Stimulated activated naive CD8-positive, alpha-beta T cell treated with anti-CD3 and anti-CD28 coated beads, Interleukin-15, Interleukin-2, amounts not matched to agents 100 U/mL and 50 U/mL, for 24 hours (primary cell): ENCODE measurements at places on chromosomes 7 and 10.

DNA sequence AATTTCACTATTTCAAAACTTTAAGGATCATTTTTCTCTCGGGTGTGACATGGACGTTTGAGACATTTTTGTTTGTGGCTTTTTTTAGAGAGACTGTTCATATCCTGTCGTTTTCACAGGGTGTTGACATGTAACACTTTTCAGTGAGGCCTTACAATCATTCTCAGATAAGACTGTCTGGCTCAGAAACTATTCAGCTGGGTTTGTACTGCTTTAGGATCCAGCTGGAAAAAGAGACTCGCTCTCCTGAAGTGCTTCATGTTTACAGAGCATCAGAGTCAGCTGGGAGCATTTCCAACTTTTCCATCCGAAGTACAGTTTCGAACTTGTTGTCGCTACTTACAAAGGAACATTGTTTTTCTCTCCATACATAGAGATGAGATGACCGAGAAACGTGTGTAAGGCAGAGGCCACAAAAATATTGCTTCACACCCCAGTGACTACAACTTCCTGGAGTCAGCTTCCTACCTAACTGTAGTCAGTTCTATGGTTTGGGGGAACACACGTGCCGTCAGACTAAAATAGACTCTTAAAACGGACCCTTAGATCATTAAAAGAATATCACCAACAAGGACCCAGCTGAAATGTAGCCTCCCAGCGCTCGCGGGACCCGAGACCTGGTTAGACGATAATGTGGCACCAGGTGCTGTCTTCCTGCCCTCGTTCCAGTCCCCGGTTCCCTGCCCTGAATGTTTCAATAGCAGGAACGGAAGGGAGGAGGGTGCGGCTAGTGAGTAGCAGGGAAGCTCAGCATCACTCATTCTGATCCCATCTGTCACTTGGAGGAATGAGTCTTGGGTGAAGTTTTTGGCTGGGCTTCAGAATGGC, 78.0 kb downstream of the MKI67 start:
- DNase-seq: peak; percentile 35

- no peak for DNase-seq
These were observed 411.2 kb downstream of the GLRX3 start for GRCh38 chr10:130547368-130547767.

DNA sequence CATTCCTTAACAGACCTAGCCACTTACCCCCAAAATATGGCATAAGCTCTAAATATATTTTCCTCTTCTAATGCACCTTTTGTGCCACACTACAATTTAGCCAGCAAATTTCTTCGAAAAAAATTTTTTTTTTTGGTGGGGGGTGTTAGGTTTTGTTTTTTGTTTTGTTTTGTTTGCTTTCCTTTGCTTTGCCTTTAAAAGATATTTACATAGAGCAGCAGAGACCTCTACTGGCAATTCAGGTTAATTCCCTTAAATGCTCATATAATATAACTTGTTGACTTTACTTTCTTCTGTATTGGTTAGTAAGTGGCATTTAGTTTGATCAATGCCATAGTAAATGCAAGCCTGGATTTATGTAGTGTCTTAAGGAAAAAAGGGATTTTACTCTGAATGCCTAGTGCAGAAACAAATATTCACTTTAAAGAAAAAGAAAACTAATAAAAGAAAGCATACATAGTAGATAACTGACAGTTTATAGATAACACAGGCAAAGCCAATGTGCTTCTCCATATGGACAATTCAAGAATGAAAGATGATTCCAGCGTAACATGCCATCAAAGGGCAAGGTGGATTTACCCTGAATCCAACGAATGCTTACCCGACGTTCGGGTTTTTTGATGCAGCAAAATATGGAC, 1250.6 kb downstream of the GATA3 start:
- no peak for DNase-seq

GRCh38 chr10:121036431-121036830, 185.3 kb downstream of the WDR11 start:
- no peak for DNase-seq

DNA sequence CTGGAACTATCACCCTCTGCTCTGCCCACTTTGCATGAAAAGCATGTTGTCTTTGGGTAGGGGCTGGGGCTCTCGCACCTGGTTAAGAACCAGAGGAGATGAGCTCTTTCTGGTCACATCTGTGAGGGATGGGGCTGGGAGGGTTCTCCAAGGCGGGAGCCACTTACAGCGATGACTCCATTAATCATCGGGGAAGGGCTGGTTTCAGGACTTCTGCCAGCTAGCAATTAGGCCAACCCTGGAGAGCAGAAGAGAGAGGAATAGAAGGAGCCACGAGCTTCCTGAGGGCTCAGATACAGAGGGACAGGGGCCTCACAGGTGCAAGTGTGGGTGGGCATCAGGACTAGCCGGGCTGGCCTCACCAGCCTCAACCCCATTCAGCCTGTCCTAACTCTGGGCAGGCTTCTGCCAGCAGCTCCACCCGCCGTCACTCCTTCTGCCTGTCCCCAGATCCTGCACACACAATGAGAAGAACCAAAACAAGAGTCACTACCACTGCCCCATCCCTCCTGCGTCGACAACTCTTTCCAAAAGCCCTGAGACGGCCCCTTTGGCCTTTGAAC, 8.4 kb downstream of the AQP1 start:
- DNase-seq: no peak

GRCh38 chr10:131897297-131897899, 3.4 kb upstream of the PPP2R2D start:
- DNase-seq: no peak

DNA sequence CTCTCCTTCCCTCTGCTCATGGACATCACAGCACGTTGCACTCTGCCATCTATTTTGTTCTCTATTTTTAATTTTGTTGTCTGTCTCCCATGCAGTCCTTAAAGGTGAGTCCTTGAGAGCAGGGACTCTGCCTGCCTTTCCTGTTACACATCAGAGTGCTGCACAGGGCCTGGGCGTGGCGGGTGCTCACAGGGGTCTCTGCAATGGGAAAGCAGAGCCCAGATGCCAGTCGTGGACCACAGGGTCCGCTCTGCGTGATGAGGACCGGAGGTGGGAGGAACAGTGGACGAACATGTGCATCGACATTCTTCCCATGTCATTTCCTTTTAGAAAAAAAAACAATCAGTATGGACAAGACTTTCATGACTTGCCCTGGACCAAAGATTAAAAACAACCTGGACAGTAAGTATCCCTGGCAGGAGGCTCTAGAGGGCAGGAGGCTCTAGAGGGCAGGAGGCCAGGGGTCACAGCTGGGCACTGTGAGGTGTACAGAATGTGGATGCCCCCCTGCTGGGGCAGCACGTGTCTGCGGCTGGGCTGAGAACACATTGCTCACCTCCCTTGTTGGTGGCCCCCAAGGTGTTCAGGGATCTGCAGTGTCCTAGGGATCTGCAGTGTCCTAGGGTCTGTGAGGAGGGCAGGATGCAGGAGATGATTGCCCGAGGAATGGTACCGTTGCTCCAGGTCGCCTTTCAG, 29.6 kb upstream of the ZNF488 start:
- no peak for DNase-seq

GRCh38 chr10:101415884-101416283, 61.9 kb downstream of the BTRC start:
- DNase-seq: no peak

DNA sequence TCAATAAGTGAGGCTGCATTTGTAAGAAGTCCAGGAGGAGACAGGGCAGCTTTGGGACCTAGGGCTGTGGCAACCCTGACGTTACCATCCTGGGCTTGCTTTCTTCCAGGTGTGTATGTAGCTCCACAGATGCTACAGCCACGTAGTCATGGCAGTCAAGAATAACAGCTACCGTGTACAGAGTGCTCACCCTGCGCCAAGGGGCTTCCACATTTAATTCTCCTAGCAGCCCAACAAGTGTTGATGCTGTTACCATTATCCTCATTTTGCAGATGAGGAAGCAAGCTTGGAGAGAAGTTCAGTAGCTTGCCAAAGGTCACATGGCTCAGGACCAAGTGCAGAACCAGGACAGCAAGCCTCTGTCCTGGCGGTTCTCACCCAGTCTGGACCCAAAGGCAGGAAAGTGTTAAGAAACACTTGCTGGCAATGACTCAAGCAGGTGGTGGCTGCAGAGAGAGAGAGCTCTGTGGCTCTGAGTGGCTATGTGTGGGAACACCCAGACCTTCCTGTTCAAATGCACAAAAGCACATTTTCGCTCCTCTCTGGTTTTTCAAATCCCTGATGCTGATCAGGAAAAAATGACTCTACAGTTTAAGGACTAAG, 89.8 kb downstream of the CREM start:
- peak; percentile 43 for DNase-seq

- DNase-seq: peak; percentile 43
These were observed 198.2 kb downstream of the MLLT10 start for GRCh38 chr10:21732067-21732772.

DNA sequence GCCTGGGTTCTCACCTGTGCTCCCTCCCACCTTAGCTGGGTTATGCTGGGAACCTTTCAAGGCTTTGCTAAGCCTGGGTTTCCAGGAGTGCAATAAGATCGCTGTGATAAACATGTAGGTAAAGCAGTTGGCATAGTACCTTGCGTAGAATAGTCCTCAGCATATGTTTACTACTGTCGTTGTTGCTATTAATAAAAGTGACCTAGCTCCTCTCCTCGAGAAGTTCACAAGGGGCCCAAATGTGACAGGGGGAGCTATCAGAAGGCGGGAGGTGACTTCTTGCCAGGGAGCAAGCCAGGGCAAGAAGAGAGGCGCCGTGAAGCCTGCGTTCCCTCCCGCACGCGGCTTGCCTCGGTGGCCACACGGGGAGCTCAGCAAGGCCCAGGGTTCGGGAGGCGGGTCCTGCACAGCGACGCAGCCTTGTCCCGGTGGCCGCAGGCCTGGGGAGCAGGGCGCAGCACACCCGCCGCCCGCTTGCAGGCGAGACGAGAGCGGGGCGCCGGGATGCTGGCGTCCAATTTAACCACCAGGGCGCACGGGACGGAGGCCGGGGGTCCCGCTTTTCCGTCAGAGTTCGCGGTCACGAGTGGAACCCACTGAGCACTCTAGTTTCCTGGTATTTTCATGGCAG, 106.2 kb downstream of the SNX10 start:
- peak; percentile 33 for DNase-seq

DNA sequence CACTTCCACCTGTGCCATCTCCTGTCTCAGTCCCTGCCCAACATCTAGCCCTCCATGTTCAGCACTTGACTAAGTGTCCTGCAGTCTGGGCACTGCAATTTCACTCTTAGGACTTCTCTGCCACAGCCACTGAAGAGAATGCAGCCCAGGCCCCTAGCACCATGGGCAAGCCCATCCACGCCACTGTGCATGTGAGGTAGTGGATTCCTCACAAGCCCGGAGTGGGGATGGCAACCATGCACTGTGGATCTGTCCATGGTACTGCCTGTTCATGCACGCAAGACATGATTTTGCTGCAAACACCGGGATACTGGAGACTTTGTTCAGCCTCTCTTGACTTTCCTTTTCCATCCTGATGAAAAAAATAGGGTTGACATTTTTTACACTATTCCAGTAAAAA, 12.3 kb downstream of the DDC start:
- DNase-seq: no peak

- no peak for DNase-seq
These were observed 129.9 kb downstream of the ABCA13 start for GRCh38 chr7:48301201-48301600.

- DNase-seq: no peak
These were observed 74.3 kb upstream of the TOMM7 start for GRCh38 chr7:22896917-22897316.

GRCh38 chr10:32454148-32454547, 8.2 kb downstream of the CCDC7 start:
- no peak for DNase-seq

DNA sequence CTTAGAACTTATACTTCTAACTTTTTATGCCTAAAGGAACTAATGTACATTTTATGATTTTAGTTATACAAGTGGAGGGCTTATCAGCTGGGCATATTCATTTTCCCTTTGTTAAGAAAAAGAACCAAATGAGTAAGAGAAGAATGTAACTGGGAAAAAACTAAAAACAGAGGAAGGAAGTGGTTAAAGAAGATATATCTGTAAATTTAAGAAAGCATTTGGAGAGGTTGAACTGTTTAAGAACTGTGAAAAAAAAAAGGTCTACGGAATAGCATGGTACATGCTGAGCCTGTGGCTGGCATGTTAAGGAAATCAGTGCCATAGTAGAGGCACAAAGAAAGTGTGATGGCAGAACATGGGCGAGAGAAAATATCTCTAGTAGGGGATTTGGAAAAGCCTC, 6.2 kb downstream of the MDFIC start:
- DNase-seq: no peak

- no peak for DNase-seq
These were observed 64.7 kb downstream of the GOLGA7B start for GRCh38 chr10:97914171-97914836.

- DNase-seq: no peak
These were observed 375.8 kb downstream of the MDFIC start for GRCh38 chr7:115297656-115298055.

- no peak for DNase-seq
These were observed 82.7 kb downstream of the SMURF1 start for GRCh38 chr7:99061001-99061776.

GRCh38 chr10:4390219-4390618, 435.8 kb upstream of the AKR1E2 start:
- DNase-seq: no peak

DNA sequence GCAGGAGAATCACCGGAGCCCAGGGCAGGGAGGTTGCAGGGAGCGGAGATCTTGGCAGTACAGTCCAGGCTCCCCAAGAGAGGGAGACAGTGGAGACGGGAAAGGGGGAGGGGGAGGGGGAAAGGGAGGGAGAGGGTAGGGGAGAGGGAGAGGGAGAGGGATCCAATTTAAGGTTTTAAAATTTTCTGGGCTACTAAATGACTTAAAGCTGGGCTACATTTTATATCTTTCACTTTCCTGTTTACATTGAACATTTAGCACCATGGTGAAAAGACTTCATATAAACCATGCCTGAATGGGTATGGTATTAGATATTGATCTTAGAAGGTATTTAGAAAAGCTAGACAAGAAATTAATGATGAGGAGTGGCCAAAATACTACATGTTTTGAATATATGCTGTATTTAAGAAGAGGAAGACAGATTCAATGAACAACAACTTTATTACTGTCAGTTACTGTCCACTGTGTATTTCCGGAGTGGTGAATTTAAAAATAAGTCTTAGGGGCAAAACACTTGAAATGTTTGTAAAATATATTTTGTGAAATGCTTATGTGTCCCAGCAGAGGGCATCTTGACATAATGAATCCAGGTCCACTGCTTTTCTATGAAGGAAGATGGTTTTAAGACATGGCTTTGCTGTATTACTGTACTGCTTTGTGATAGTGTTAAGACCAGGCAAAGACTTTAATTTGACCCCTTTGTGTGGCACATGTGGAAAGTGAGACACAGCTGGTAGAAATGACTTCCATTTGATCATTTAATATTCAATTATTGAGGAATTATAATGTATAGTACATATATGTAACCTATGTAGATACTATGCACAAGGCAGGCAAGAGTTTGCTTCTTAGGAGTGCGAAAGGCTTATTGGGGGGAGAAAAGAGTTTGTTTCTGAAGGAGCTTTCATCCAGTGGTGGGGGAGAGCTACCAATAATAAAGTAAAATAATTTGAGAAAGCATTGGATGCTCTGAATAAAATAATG, 52.8 kb downstream of the NRF1 start:
- DNase-seq: no peak
